ENCODE measurements at places on chromosomes 11 and 22. TPM values are rescaled to one million over a fixed set of nuclear protein-coding genes. Genes with fewer than 3 reads are reported as not detected.
A peak's percentile ranks its signal among the peaks of the same experiment; 100 is the strongest.

DNA sequence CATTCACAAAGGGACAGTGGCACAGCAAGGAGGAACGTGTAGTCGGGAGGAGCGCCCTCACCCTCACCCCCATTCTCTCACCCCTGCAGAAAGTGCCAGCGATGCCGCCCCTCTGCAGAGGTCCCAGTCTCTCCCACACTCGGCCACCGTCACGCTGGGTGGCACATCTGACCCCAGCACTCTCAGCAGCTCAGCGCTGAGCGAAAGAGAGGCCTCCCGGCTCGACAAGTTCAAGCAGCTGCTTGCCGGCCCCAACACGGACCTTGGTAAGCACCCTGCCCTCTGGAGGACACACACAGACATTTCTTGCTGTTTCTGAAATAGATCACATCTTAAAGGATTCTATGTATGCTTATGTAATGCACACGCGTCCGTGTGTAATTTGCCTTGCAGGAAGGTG lies 34.9 kb downstream of the TBC1D22A start:
- no peak overlapping the region for H3K27ac ChIP-seq
- H3K27me3 ChIP-seq: no peaks in the 10 kb centered on the region
- peaks cover 8% of the 10 kb centered on the region for H3K36me3 ChIP-seq
- H3K4me1 ChIP-seq: no peaks in the 10 kb centered on the region

GRCh38 chr11:73521621-73522020 lies 76.3 kb downstream of the FAM168A start:
- no peak overlapping the region for H3K4me3 ChIP-seq
- H3K36me3 ChIP-seq: no peaks in the 10 kb centered on the region
- H3K4me1 ChIP-seq: no peaks in the 10 kb centered on the region
- no peak overlapping the region for H3K27ac ChIP-seq
- no peaks in the 10 kb centered on the region for H3K27me3 ChIP-seq

DNA sequence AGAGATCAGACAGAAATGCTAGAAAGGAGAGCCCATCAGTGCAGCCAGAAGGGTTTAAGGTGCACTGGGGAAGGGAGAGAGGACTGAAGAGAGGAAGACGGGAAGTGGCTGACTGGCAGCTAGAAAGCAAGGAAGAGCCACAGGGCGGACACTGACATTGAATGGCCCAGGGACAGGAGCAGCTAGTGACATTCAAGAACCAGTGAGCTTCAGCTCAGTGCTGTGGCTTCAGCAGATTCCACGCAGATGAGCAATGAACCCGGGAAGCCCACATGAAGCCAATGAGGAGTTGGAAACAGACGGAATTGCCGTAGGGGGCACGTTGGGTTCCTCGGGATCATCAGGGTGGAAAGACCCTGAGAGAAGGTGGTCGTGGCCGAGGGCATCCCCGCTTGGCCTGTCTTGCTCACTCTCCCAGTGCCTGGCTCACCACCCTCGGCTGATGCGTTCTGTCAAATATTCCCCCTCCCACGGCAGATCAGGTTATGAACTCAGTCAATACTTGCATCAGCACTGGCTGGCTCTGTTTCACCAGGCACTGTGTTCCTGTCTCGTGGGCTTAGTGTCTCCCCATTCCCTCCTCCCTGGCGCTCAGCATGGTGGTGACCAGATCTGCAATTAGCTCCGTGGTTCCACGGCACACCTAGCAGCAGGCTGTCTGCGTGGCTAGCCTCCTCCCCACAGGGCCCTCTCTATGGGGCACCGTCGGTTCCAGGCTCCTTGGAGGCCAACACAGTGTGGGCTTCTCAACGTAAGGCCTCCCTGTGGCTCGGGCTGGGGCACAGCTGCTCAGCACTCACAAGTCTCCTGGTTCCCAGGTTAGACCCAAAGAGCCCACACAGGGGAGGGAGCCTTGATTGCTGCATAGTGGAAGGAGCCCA lies 145.5 kb downstream of the TRIM29 start:
- no peak overlapping the region for H3K27ac ChIP-seq
- H3K27me3 ChIP-seq: peaks cover 90% of the 10 kb centered on the region
- no peak overlapping the region for H3K4me3 ChIP-seq
- H3K4me1 ChIP-seq: no peaks in the 10 kb centered on the region
- no peak for DNase-seq
- H3K36me3 ChIP-seq: no peaks in the 10 kb centered on the region

- no peak overlapping the region for H3K4me3 ChIP-seq
These were observed 282 bp downstream of the MPPED2 start for GRCh38 chr11:30585892-30586250.

DNA sequence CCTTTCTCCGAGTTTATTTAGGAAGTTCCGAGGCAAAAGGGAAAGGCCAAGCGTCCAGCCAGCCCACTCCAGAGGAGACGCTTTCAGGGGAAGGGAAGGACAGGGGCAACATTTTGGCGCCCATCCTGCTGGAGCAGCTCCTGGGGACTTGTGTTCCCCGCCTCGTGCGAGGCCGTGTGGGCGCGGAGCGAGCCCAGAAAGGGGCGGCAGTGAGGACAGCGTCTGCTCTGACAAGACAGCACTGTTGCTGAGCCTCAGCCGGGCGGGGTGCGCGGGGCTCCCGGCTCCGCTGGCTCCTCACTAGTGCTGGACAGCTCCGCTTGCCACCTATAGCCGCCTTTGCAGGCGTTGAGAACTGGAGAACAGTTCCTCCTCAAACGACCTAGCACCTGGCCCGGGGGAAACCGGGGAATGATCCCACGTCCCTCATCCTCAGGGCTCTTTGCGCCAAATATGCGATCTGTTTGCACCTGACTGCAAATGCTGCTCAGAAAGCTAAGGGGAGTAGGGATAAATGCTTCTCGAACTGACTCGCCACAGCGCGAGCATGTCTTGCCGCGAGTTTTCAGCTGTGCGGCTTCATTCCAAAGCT lies 722 bp upstream of the GUCY1A2 start:
- peak overlapping the region; percentile 12 for H3K4me3 ChIP-seq
- 0 out of 2 replicates have a peak, but pooled peaks cover 7% of the 10 kb centered on the region for H3K4me1 ChIP-seq
- H3K27me3 ChIP-seq: peaks cover 27% of the 10 kb centered on the region
- H3K36me3 ChIP-seq: no peaks in the 10 kb centered on the region

GRCh38 chr11:7927635-7928034 lies 3.4 kb downstream of the OR10A6 start:
- no peak overlapping the region for H3K27ac ChIP-seq
- H3K27me3 ChIP-seq: no peaks in the 10 kb centered on the region
- no peaks in the 10 kb centered on the region for H3K36me3 ChIP-seq
- no peak overlapping the region for H3K4me3 ChIP-seq

DNA sequence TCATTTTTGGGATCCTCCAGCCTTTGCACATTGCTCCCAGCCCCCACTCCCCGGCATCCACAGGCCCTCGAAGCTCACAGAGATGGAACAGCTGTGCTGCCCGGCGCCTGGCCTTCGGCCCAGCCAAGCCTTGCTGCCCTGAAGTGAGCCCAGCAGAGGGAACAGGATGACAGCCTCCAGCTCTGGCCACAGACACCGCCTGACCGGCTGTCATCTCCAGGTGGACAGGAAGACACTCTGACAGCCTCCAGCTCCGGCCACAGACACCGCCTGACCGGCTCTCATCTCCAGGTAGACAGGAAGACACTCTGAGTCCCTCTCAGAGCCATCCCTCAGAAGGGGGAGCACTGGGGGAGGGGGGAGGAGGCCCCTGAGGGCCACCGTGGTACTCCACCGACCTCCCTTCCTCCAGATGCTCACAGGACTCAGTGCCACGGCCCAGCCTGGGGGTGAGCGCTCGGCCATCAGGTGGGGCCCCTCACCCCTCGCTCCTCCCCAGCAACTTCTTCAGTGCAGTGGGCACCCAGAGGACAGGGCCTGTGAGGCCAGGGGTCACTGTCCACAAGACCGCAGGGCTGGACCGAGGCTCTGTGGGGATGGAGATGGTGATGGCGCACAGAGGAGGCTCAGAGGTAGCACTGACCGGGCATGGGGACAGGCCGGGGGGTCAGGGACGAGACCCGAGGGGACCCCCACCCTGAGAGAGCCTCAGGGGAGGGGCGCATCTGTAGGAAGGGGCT lies 58.6 kb downstream of the BRD1 start:
- H3K27me3 ChIP-seq: peaks cover 7% of the 10 kb centered on the region
- no peak overlapping the region for H3K4me3 ChIP-seq
- H3K36me3 ChIP-seq: 0 out of 2 replicates have a peak, but pooled peaks cover 8% of the 10 kb centered on the region
- H3K4me1 ChIP-seq: no peaks in the 10 kb centered on the region

GRCh38 chr22:49025791-49026493 lies 801.7 kb downstream of the BRD1 start:
- no peaks in the 10 kb centered on the region for H3K36me3 ChIP-seq
- H3K4me1 ChIP-seq: no peaks in the 10 kb centered on the region
- peaks cover 93% of the 10 kb centered on the region for H3K27me3 ChIP-seq
- H3K27ac ChIP-seq: no peak overlapping the region

GRCh38 chr11:35878741-35879140 lies 65.1 kb upstream of the LDLRAD3 start:
- H3K36me3 ChIP-seq: no peaks in the 10 kb centered on the region
- H3K4me3 ChIP-seq: no peak overlapping the region
- DNase-seq: no peak

- no peak overlapping the region for H3K27ac ChIP-seq
- H3K4me3 ChIP-seq: no peak overlapping the region
- no peaks in the 10 kb centered on the region for H3K36me3 ChIP-seq
- H3K4me1 ChIP-seq: no peaks in the 10 kb centered on the region
These were observed 11.4 kb upstream of the DENND5A start for GRCh38 chr11:9276571-9276970.

DNA sequence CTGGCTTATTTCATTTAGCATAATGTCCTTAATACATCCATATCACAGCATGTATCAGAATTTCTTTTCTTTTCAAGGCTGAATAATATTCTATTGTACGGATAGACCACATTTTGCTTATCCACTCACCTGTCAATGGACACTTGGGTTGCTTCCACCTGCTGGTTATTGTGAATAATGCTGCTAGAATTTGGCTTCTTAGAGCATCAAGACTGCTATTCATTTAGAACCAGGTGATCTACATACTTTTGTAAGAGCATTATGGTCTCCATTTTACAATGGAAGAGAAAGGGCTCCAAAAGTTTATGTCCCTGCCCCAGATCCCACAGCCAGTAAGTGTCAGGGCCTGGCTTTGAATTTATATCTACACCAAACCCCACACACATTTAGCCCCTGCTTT lies 100.7 kb upstream of the CD82 start:
- H3K27me3 ChIP-seq: peaks cover 34% of the 10 kb centered on the region
- no peak overlapping the region for H3K27ac ChIP-seq
- no peaks in the 10 kb centered on the region for H3K36me3 ChIP-seq
- no peak overlapping the region for H3K4me3 ChIP-seq

GRCh38 chr11:88354912-88355311 lies 17.4 kb upstream of the CTSC start:
- no peak for DNase-seq
- no peaks in the 10 kb centered on the region for H3K27me3 ChIP-seq
- no peak overlapping the region for H3K27ac ChIP-seq

The GPR83 gene
- total RNA-seq: not detected

The PGA5 gene
- total RNA-seq: not detected
